ENCODE measurements at places on chromosomes 6 and 20.

DNA sequence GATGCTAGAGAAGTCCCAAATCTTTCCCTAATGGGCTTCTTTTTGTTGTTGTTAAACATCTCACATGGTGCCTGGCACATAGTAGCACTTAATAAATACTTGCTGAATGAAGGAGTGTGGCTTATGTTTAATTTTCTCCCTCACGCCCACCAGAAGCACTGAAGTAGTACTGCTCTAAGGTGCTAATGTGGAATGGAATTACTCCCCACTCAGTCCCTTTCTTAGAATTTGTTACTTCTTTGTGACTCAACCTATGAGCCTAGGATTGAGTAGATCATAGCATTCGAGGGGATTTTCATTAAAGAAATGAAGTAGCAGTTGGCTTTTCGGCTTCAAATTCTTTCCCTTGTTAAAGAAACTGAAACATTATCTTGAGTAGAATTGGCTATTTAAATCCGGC, 192.8 kb downstream of the CLIC5 start:
- no peak for ATAC-seq

DNA sequence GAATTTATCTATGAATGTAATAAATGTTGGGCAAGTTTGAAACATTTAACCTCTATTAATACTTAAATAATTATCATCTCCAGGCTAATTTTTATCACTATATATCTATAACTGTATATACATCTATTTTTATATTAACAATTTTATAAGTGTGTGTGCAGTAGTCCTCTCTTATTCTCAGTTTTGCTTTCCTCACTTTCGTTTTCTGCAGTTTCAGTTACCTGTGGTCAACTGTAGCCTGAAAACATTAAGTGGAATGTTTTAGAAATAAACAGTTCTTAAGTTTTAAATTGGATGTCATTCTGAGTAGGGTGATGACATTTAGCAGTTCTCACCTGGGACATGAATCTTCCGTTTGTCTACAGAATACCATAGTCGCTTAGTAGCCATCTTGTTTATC, 379.4 kb upstream of the MAN1A1 start:
- no peak for ATAC-seq

DNA sequence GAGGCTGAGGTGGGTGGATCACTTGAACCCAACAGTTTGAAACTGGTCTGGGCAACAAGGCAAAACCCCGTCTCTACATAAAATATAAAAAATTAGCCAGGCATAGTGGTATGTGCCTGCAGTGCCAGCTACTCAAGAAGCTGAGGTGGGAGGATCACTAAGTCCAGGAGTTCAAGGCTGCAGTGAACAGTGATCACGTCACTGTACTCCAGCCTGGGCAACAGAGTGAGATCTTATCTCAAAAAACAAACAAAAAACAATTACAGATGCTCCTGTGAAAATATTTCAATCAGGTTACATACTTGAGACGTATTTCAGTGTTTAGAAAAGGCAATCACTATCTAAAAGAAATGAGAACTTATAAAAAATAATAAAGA, 33.8 kb downstream of the RANBP9 start:
- no peak for ATAC-seq

GRCh38 chr6:56992036-56992435, 37.1 kb downstream of the BEND6 start:
- no peak for ATAC-seq

- ATAC-seq, result no peak
Measured at GRCh38 chr6:5597413-5597812, 336.1 kb downstream of the FARS2 start.

GRCh38 chr6:3617192-3617631, 134.3 kb downstream of the PXDC1 start:
- no peak for ATAC-seq

DNA sequence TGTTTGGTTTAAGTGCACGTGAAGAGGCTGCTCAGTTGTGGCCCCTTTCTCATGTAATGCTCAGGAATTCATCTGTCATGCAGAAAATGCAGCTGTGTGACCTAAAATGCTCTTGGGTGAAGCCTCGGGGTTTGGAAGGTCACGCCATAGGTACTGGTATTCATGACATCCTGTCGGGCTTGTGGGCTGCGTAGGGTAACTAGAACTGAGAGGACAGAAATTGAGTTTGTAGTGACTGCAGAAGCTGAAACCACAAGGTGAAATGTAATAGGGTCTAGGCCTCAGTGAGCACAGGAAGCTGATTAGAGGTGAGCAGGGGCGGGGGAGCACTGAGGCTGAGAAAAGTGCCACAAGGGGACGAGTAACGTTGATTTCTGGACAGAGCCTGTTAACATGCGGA, 128.8 kb downstream of the SOBP start:
- ATAC-seq, result no peak

- ATAC-seq, result no peak
Measured at GRCh38 chr20:60113771-60114170, 155.5 kb downstream of the CDH26 start.

- ATAC-seq, result no peak
Measured at GRCh38 chr6:72035486-72035885, 149.1 kb downstream of the RIMS1 start.

- ATAC-seq, result no peak
Measured at GRCh38 chr20:61942526-61942925, 123.2 kb downstream of the TAF4 start.

DNA sequence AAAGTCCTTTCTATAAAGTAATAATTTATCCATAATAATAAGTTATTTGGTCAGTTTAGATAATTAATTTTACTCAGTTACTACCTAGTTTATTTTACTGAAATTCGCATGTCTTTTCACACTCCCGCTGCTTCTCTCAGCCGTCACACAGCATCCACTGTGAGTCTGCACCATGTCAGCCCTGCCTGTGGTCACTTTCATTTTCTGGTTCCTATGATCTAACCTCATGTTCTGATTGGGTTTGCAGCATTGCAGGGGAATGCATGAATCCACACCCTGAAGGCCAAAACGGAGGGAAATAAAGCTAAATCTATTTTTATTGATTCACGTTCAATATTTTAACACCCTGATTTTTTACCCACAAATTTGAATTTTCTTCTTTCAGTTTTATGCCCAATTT, 47.4 kb downstream of the PDE10A start:
- ATAC-seq, result no peak

- ATAC-seq, result no peak
Measured at GRCh38 chr20:37071481-37071911, 24.3 kb downstream of the RBL1 start.

- no peak for ATAC-seq
Measured at GRCh38 chr6:121216928-121217327, 117.4 kb downstream of the TBC1D32 start.

DNA sequence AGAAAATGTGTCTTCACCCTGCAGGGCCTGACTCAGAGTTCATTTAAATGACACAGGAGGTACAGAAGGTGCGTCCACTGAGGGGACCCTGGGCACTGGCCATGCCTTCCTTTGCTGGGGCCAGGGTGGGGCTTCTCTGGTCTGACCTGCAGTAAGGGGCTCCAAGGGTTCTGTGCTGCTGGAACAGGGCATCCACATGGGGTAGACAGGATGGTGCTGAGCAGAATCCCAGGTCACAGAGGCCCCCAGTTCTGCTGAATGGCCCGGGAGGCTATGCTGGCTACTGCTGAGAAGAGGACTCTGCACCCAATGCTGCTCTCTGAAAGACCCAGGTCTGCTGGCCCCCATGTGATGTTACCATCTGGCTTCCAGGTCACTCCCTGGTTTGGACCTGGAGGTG, 150.4 kb upstream of the GGTLC1 start:
- ATAC-seq, result no peak

DNA sequence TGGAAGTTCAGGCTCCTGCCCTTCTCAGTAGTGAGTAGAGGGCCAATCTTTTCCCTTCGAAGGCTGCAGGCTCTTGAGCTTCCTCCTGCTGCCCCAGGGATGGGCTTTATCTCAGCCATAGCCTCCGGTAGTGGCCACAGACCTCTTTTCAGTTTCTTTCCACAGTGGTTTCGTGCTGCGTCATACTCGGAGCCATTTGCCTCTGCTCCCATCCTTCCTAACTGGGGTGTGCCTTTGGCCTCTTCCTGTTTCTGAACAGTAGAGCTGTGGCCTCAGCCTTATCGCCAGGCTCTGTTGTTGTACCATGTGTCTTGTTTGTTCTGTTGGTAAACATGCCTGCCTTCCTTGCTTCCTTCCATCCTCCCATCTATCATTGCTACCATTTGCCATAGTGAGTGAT, 54.1 kb downstream of the TULP4 start:
- no peak for ATAC-seq

DNA sequence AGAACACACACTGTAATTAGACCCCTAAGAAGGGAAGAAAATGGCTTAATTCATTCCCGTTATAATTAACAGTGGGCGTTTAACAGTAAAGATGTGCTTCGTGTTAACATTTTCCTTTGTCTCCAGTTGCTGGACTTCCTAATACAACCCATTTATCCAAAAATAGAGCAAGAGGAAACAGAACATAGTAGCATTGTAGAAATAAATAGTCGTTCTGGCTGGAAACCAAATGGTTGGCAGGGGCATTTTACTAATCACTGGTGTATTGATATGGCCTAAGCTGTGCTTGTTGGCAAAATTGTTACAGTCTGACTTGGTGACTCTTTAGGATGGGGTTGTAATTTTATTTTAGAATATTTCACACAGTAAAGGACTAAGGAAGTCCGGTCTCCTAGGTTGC, 89.8 kb downstream of the BMP6 start:
- ATAC-seq, result no peak

GRCh38 chr6:1200081-1200408, 111.9 kb upstream of the FOXQ1 start:
- ATAC-seq, result no peak

DNA sequence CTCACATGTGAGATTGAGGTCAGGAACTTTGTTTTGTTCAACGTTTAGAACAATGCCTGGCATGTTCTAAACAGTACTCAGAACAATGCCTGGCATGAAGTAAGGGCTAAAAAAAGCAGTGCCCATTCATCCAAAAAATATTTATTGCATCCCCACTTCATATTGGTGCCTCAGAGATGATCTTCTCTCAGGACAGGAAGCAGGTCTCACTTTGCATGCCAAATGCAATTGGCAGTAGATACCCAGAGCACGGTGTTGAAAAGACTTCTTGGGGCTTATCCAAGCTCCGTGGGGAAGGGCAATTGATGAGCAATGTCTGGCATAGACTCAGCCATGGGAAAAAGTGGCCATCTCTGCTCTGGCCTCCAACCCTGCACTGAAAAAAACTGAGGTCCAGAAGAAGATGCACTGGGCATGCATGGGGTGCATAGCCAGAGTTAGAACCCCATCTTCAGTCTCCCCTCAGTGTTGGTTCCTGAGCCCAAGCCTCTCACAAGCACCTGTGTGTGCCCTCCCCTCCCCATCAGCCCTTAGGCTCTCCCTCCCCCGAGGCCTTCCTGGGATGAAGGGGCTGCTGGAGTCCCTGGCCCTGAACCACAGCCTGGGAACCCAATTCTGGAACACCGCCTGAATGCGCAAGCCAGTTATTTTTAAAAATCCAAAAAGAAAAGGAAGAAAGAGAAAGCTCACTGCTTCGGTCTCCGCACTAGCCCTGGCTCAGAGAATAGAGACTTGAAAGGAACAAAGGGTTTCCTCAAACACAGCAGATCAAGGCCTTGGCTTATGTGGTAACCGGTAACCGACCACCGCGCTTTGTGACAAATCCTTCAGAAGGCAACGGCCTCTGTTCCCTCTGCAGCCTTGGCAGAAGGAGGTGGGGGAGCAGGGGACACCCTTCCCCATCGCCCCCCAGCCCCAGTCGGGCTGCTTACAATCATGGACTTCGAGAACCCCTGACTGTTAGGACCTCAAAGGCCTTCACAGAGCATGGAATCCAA, 78.5 kb upstream of the SIRPA start:
- ATAC-seq, result peak; percentile 23

DNA sequence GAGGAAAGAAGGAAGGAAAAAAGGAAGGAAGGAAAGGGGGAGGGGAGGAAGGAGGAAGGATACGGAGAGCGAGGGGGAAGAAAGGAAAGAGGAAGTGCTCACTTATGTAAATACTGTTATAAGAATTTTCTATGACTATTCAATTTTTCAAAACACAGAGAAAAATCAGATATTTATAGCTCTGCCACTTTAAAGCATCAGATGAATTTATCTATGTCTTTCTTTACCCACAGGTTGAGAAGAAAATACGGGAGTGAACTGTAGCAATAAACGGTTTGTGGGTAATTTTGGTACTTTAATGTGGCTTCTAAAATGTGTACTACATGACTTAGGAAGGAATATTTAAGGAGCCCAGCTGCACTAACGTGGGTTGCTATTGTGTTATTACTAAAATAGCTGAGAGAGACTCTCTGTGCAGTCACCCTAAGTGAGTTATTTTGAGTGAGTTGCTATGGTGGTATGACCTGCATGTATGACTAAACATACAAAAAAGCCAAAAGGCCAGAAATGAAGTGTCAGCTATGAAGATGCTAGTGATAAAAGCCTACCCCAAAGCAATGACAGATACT, 225.5 kb downstream of the SOD2 start:
- no peak for ATAC-seq
